Right forelimb (tissue), 1 donor: ENCODE measurements at places on chromosomes 6 and 20.

GRCh38 chr20:61789329-61789728, 276.4 kb downstream of the TAF4 start:
- DNase-seq: no peak

DNA sequence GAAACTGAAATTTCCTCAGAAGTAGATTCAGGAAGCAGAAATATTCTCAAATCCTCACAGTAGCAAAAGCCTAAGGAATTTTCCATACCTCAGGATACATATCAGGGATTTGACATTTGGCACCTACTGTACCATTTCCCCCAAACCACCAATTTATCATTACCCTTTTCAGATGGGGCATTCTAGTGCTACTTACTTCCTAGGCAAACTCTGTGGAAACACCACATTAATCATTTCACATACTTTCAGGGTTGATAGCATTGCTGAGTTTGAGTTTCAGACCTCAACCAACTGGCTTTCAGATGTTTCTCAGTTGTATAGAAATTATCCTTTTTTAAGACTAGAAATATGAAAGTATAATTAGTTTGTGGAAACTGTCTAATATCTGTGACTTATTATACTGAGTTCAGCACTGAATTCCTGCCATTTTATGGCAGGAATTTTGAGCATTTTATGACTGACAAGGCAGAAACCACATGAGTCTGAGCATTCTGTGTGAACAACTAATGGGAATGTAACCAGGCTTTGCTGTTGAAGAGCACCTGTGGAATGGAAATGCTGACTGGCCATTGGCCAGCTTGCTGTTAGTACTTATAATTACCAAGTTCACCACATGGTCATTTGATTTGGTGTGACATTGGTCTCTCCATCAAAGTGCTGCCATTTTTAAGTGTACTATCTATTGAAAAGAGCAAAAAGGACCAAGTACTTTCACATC, 35.1 kb upstream of the IRAK1BP1 start:
- DNase-seq: no peak

DNA sequence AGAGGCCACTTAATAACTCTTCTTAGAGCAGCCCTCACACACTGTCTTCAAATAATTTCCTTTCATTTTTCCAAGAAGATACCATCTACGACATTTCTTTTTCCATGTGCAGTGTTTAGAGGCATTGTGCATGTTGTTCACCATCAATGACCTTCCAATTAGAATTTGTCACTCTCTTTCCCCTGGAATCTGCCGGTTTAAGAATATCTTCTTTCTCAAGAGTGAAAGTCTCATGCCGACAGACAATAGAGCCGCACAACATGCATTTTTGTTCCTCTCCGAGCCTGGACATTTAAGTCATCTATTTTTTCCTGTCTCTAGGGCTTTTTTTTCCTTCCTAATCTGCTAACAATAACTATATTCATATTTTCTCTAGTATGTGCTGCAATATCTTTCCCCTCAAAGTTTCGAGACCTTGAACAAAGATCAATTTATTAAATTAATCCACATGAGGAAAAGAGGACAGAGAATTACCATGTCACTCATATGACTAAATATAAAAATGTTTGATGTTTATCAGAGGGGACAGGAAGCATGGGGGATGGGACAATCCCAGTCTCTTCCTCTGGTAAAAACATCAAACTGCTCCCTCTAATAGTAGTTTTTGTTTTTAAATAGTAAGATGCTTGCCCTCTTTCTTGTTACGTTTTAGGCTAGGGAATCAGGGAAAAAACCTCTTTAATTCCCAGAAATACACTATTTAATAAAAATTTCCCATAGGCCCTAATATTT, 893.4 kb downstream of the C6orf118 start:
- no peak for DNase-seq

GRCh38 chr6:71406865-71407860, 118.6 kb downstream of the OGFRL1 start:
- no peak for DNase-seq

DNA sequence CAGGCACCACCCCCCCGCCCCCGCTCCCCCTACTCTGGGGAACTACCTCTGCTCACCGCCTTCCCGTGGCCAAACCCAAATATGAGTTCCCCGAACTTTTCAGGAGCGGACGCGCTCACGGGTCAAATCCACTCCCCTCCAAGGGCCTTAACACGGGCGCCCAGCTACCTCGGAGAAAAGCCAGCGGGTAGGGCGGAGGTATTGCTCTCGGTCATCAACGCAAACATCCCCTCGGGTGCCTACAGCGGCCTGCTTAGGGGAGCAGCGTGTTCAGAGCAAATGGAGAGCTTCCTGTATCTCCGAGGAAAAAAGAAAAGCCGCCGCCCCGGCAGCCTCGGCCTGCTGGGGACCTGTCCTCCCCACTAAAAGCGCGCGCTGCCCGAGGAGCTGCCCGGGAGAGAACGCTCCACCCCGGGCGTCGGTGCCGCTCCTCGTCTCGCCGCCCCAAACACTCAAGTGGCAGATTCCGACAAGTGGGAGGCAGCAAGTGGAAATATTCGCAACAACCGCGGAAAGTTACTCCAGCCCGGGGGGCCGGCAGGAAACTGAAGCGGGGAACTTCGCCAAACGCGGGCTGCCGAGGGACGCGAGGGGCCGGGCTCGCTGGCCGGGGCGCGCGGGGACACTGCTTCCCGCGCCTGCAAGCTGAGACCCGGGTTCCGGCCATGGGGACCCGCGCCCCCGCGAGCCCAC, 699 bp downstream of the PTPRT start:
- DNase-seq: no peak

- DNase-seq: no peak
Observed at GRCh38 chr6:84738996-84739865, 25.2 kb downstream of the TBX18 start.

- no peak for DNase-seq
Observed at GRCh38 chr20:10998476-10998875, 324.7 kb upstream of the JAG1 start.

GRCh38 chr6:123418071-123418470, 218.7 kb downstream of the TRDN start:
- no peak for DNase-seq

- DNase-seq: peak; percentile 66
Observed at GRCh38 chr6:39430871-39431523, 108.5 kb upstream of the KCNK16 start.

- DNase-seq: no peak
Observed at GRCh38 chr6:15781890-15782289, 119.1 kb upstream of the DTNBP1 start.

- DNase-seq: no peak
Observed at GRCh38 chr6:38805127-38805655, 90.1 kb downstream of the DNAH8 start.

- DNase-seq: no peak
Observed at GRCh38 chr20:23926944-23927872, 47.7 kb upstream of the CST5 start.

DNA sequence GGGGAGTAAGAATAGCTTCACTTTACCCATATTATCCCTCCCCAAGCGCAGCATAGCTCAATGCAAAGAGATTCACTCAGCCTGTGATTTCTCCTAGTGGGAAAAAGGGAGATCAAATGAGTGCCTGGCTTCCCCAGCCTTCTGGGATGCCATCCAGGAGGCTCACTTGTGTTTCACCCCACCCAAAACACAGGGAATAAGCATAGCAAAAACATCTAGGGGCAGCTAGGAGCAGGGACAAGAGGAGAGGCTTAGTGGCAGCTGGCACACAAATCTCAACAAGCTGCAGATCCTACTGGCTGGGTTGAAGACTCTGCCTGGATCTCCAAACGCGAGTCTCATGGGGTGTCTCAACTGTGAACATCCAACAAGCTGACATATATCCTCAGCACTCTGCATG, 715.8 kb downstream of the RNF144B start:
- no peak for DNase-seq

GRCh38 chr6:14765721-14766390, 480.0 kb upstream of the JARID2 start:
- no peak for DNase-seq

- no peak for DNase-seq
Observed at GRCh38 chr6:89536231-89536630, 102.3 kb downstream of the LYRM2 start.

- DNase-seq: no peak
Observed at GRCh38 chr6:10583509-10583901, 62.4 kb downstream of the GCNT2 start.

- peak; percentile 76 for DNase-seq
Observed at GRCh38 chr6:26155061-26155930, 68.1 kb downstream of the HFE start.

GRCh38 chr6:82915666-82916065, 150.0 kb downstream of the UBE3D start:
- no peak for DNase-seq

DNA sequence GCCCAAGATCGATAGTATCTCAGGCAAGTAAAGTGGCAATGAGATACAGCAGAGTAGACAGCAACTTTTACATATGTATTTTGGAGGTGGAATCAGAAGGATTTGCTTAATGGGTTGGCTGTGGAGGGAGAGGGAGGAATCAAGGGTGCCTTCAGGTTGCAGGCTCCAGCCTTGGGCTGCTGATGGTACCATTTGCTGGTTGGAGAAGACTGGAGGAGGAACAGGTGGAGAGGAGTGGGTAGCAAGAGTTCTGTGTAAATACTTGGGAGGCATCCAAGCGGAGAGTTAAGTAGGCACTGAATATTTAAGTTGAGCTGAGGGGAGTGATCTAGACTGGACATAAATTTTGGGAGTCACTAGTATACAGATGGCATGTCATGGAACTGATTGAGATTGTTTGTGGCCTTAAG, 5.2 kb downstream of the BICRAL start:
- no peak for DNase-seq

GRCh38 chr20:15756002-15756753, 817.1 kb downstream of the KIF16B start:
- no peak for DNase-seq

GRCh38 chr6:25387911-25388310, 108.7 kb downstream of the CARMIL1 start:
- DNase-seq: no peak

GRCh38 chr6:106727480-106728149, 98.2 kb downstream of the QRSL1 start:
- DNase-seq: no peak

DNA sequence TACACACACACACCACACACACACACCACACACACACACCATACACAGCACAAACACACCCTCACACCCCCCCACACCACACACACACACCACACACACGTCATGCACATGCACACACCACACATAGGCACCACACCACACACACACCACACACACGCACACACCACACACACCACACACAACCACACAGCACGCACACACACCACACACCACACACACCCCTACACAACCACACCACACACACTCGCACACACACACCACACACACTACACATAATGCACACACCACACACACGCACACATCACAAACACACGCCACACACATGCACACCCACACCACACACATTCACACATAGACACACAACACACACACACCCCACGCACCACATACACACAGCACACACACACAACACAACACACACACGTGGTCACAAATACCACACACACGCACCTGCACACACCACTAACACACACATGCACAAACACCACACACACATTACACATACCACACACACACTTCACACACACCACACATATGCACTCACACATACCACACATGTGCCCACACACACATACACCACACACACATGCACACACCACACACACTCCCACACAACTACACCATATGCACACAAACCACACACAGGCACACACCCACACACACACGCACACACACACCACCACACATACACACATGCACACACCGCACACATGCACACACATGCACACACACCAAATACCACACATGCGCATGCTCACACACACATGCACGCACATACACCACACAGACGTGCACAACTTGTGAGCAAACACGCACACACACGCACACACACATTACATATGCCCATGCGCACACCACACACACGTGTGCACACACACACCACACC, 9.4 kb upstream of the ACSS1 start:
- peak; percentile 32 for DNase-seq

- no peak for DNase-seq
Observed at GRCh38 chr6:79494841-79495240, 42.4 kb downstream of the LCA5 start.

- no peak for DNase-seq
Observed at GRCh38 chr20:57372581-57373350, 18.4 kb upstream of the RBM38 start.

- no peak for DNase-seq
Observed at GRCh38 chr6:38264605-38265004, 375.1 kb downstream of the BTBD9 start.

- DNase-seq: no peak
Observed at GRCh38 chr6:56327946-56328727, 80.8 kb upstream of the COL21A1 start.

DNA sequence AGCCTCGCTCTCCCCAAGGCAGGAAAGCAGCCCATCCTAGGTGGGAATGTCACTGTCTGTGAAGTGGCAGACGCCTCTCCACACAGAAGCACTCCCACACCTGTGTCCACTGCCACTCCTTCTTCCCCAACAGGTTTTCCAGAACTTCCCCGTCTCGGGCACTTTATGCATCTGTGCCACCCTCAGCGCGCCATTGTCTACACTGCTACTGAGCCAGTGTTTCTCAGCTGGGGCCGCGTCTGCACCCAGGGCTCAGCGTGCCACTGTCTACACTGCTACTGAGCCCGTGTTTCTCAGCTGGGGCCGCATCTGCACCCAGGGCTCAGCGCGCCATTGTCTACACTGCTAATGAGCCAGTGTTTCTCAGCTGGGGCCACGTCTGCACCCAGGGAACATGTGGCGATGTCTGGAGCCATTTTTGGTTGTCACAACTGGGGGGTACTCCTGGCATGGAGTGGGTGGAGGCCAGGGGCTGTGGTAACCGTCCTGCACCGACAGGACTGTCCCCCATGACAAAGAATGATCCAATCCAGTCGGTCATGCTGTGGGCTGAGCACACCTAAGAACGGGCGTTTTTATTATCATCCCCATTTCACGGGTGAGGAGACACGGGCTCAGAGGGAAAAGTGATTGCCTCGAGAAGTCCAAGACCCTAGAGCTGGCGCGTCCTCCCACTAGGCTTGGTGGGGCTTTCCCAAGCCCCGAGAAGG, 41.7 kb upstream of the ZBP1 start:
- peak; percentile 39 for DNase-seq

DNA sequence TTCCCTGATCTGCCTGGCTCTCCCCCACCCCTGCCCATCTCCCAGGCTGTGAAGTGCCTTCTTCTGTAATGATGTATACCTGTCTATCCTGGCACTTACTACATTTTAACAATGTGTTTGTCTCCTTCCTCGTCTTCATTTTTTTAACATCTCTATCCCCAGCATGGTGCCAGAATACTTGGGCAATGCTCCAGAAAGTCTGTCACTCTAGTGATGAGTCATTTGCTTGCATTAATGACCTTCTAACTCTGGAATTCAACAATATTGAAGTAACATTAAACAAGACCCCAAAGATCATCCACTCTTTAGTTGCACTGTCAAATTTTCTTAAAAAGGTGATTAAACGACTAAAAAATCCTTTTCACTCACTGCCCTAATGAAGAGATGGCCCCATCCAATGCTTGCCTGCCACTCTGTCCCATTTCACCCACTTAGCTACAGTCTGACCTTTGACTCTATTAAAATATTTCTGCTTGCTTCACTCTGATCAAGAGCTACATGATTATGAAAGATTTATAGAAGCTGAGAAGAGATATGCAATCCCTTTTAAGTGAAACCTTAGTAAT, 7.7 kb upstream of the KLHL31 start:
- DNase-seq: no peak

GRCh38 chr6:10528158-10528981, 7.2 kb downstream of the GCNT2 start:
- DNase-seq: no peak
